ENCODE measurements at places on chromosomes 1 and 21.

DNA sequence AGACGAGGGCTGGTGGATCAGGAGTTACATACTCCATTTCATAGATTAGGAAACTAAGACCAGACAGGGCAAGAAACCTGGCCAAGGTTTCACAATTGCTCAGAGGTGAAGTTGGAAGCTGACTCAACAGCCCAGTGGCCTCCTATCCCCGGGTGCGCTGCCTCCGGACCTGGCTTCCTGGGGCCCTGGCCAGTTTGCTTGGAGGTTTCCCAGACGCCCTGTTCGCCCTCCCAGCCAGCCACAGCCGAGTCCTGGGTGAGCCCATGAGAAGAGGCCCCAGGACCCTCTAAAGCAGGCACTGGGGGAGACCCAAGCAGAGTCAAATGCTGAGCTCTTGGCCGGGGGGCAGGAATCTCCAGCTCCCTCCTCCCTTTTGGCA is 180.1 kb downstream of the ZBTB18 start:
- DNase-seq = no peak

DNA sequence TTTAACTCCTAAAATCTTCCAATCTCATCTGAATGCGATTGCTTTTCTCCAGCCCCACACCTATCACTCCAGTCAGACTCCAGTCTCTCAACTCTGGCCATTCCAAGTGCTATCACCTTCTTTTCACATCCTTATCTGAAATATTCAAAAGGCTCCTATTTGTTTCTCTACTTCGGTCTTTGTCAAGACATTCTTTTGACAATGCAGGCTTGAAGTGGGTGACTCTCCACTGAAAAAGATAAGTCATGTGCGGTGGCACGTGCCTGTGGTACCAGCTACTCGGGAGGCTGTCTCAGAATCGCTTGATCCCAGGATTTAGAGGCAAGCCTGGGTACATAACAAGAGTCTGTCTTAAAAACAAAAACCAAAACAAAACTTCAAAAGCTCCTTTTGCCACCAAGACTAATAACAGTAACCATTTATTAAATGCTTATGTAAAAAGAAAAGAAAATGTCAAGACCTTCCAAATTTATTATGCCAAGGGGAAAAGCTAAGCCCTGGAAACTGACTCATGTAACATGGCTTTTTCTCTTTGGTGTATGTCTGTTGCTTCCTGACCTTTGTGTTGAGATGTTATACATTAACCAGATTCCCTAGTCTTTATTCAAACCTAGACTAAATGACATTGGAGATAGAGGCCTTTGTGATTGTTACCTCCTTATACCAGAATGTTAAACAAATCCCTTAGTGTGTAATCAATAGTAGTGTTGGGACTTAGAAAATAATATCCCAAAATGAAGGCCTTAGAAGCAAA is 3.6 kb downstream of the ALG14 start:
- no peak for DNase-seq

DNA sequence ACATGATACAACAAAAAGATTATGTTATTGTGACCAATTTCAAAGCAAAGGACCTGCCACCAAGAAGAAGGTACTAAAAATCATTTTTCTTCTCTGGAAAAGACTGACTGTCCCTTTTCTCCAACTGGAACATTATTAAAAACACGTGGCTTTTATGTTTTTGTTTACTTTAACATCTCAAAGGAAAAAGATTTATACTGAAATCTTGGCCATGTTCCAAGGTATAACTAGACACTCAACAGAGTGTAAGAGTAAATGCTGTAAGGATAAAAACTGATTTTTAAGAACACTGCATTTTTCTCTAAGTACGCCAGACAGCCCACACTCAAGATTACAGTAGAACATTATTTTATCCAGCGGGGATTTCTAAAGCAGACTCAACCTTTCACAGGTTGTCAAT is 62.1 kb downstream of the BRWD1 start:
- DNase-seq = no peak

GRCh38 chr1:77047575-77047974 is 171.7 kb downstream of the PIGK start:
- DNase-seq = no peak

- no peak for DNase-seq
Measured at GRCh38 chr21:7957713-7958064, 2563.7 kb upstream of the TPTE start.

GRCh38 chr1:231778009-231778719 is 151.6 kb downstream of the DISC1 start:
- no peak for DNase-seq

DNA sequence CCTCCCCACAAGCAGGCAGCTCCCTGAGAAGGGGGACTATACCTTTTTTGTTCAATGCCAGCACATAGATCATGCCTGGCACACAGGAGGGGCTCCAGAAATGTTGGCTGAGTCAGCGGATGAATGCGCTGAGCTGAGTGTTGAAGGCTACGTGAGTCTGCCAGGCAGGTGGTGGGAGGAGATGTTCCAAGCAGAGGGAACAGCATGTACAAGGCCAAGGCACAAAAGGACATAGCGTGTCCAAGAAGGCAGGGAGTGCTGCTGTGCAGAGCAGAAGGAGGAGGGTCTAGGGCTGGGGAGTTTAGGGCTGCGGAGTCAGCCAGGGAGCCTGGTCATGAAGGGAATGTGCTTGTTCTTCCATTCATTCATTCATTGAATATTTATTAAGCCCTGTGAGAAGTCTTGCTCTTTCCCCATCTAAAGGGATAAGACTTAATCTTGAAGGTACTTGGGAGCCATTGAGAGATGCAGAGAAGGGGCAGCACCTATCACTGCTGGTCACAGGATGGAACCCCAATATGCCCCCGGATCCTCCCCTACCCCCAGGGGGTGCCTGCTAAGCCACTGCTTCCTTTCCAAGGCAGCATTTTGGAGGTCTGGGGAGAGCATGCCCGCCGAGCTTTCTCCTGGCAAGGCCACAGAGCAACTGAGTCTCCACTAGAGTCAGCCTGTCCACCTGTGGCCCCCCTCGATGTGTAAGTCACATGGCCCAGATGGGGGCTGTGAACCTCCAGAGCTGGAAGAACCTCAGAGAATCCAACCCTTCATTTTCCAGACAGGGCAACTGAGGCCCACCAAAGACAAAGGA is 31.2 kb upstream of the LAPTM5 start:
- no peak for DNase-seq

GRCh38 chr1:31033598-31033997 is 31.9 kb downstream of the PUM1 start:
- DNase-seq = no peak

DNA sequence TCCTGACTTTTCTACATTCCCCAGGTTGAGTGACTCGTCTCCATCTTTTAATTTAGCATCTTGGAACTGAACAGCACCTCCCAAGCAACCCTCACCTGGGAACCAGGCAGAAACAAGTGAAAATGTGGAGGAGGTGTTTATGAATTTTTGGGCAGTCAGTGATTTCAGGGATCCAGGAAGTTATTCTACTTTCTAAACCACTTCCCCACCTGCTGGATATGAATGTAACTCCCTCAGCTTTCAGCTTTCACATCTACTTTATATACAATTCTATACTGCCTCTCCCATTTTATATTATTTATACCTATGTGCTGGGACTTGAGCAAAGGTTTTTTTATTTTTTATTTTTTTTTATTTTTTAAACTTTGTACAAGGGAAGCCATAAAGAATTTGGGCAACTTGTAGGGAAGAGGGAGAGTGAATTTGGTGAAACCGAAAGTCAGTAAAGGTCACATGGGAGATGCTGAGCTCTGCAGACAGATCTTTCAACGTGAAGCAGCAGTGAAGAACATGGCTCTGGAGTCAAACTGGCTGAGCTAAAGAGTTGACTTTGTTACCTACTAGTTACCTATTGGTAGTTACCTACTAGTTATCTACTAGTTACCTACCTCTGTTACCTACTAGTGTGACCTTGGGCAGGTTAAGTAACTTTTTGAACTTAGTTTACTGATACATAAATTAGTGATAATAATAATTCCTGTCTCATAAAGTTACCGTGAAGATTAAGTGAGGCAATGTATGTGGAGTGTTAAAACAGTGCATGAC is 45.5 kb downstream of the DDR2 start:
- no peak for DNase-seq

- no peak for DNase-seq
Measured at GRCh38 chr1:237270353-237270752, 228.4 kb downstream of the RYR2 start.

GRCh38 chr1:5721634-5722215 is 270.5 kb downstream of the NPHP4 start:
- DNase-seq = no peak

- DNase-seq = no peak
Measured at GRCh38 chr21:31364253-31364945, 20.3 kb upstream of the TIAM1 start.

- no peak for DNase-seq
Measured at GRCh38 chr1:24191860-24192259, 4.8 kb upstream of the IFNLR1 start.

DNA sequence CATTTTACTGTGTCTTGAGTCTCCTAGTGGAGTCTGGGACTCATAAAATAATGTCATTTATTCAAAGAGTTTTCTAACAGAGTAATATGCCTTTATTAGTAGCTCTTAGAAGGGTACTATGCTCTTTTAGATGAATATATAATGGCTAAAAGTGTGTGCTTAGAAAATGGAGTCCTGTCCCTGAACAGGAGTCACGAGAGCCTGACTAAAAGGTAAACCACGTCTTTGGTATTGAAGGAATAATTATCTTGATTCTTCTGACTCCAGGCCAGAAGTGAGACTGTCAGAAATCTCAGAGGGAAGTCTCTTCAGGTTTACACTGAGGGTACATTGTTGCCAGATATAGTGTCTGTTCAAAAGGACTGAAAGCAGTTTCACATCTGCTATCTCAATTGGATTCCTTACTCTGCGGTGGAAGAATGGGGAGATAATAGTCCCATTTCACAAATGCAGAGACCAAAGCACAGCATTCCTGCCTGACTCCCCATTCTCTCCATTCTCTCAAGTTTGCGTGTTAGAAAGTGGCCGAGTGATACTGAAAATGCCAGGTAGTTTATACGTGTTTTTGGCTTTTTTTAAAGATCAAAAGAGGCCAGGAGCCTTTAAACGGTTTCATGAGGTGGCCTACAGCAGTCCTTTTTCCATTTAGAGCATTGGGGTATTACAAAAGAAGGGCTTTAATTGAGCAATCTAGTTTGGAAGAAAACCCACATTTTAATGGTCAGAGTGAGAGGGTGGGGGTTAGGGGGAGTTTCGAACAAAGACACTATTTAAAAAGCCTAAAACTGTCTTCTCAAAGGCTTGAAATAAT is 176.6 kb downstream of the VPS13D start:
- no peak for DNase-seq

- DNase-seq = no peak
Measured at GRCh38 chr1:158145173-158145719, 35.4 kb upstream of the CD1D start.

- DNase-seq = no peak
Measured at GRCh38 chr1:246292571-246292970, 214.5 kb downstream of the SMYD3 start.

GRCh38 chr1:101440485-101440884 is 203.7 kb downstream of the S1PR1 start:
- no peak for DNase-seq

GRCh38 chr1:218347336-218347722 is 2.2 kb downstream of the TGFB2 start:
- DNase-seq = no peak

GRCh38 chr21:38327984-38328383 is 71.2 kb downstream of the KCNJ15 start:
- no peak for DNase-seq

GRCh38 chr1:19169642-19170041 is 40.4 kb downstream of the UBR4 start:
- DNase-seq = no peak

- DNase-seq = no peak
Measured at GRCh38 chr1:227427411-227427810, 109.1 kb upstream of the CDC42BPA start.

DNA sequence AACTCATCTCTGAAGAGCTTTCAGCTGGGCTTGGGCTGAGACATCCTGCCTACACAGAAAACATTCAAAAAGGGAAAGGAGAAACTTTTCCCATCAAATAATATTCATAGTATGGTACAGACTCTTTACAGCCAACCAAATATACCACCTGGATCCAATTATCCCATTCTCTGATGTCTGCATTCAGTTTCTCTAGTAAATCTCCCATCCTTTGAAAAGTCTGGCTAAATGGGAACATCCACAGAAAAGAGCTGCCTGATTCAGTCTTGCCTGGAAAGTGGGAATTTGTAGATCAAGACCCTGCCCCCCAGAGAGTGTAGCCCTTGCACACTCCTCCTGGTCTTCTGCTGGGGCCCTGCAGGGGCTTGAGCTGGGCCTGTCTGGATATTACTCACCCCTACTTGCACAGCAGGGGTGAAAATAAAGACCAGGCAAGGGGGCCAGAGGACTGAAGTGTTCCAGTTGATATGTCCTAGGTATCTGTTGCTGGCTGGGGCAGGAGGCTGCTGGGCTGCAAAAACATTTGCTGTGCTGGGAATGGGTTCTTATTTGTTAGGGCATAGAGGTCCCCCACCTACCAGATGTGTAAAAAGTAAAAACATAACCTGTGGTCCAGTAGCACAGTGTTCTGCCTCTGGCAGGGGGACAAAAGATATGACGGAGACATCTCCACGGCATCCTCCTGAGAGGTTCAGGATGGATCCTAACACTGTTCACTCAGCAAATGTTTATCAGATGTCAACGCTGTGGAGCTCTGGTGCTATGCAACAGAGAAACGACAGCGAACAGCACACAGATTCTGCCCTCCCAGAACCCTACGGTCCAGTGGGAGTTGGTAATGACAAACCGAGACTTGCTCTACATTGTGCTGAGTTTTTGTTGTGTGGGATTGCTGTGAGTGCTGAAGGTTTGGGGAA is 140.3 kb downstream of the PLXNA2 start:
- DNase-seq = no peak

DNA sequence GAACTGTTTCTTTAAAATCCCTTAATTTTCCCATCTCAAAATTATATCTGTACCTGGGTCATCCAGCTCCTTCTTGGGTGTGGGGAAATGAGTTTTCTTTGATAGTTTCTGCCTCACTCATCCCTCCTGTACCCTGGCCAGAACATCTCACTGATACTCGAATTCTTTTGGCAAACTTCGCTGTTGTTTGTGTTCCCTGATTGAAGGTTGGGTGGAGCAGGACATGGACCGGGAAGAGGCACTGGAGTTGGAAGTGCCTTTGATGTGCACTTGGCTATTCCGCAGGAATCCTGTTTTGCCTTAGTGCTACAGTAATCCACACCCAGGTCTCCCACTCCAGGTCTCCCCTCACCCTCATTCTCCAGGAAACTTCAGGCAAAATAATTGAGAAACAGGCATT is 11.2 kb downstream of the MINDY1 start:
- no peak for DNase-seq

GRCh38 chr1:7223334-7224080 is 438.3 kb downstream of the CAMTA1 start:
- no peak for DNase-seq

- no peak for DNase-seq
Measured at GRCh38 chr1:110161849-110162248, 11.6 kb downstream of the SLC6A17 start.

GRCh38 chr1:39652554-39652953 is 13.1 kb upstream of the HEYL start:
- no peak for DNase-seq
